Left colon (tissue), 2 donors: ENCODE measurements at places on chromosomes 1 and 21. TPM values are rescaled to one million over a fixed set of nuclear protein-coding genes. Genes with fewer than 3 reads are reported as not detected.

- DNase-seq = no peak
Observed at GRCh38 chr1:116224111-116224510, 112.9 kb downstream of the MAB21L3 start.

DNA sequence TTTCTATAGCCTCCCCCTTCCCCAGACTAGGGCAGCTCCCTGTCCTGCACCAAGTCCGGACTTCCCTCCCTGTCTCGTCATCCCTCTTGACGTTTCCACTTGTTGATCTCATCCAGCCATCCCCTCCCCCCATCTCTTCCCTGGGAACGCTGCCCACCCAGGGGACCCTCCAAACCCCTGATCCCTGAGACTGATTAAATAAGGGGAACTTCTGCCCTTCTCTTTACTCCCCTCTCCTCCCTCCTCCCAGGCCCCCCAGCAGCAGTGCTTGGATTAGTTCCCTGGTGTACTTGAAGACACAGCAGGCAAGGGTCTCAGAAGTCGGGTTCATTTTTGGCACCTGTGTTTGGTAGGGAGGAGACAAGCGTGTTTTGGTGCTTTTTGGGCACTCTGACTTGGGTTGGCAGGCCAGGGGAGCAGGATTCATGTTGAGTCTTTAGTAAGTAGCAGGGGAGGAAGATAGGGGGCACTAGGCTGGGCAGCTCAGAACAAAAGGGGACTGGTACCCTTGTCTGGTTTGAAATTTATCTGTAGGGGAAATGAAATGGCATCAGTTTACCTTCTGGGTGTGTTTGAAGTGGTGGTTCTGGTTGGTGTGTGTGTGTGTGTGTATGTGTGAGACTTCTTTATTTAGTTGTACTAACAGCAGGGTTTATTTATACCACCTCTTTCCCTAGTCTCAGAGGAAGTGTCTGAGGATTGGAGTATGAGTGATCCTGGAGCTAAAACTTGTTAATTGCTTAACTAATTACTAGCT, 11.1 kb downstream of the VANGL2 start:
- no peak for DNase-seq

GRCh38 chr21:43276811-43277210, 108.0 kb downstream of the CRYAA start:
- no peak for DNase-seq

- DNase-seq = peak; percentile 55
Observed at GRCh38 chr1:119779869-119780356, 11.2 kb upstream of the HMGCS2 start.

TAS1R3 gene
- 0.67 TPM for total RNA-seq

ZNF593 gene
- 17.6 TPM for total RNA-seq

CASZ1 gene
- 63.8 TPM for total RNA-seq
